ENCODE measurements at places on chromosomes 13 and 19.

- DNase-seq: no peak
These were observed 19.0 kb downstream of the AKT2 start for GRCh38 chr19:40266119-40266518.

DNA sequence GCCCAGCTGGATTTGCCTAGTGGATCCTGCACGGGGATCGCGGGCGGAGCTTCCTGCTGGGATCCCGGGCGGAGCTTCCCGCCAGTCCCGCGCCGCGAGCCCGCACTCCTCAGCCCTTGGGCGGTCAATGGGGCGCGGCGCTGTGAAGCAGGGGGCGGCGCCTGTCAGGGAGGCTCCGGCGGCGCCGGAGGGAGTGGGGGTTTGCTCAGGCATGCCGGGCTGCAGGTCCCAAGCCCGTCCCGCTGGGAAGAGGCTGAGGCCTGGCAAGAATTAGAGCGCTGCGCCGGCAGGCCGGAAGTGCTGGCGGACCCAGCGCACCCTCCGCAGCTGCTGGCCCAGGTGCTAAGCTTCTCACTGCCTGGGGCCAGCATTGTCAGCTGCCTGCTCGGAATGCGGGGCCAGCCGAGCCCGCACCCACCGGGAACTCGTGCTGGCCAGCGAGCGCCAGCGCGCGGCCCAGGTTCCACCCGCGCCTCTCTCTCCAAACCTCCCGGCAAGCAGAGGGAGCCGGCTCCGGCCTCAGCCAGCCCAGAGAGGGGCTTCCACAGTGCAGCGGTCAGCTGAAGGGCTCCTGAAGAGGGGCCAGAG, 119.6 kb downstream of the PRR20E start:
- DNase-seq: no peak

GRCh38 chr19:41328842-41329225, 18.9 kb downstream of the CCDC97 start:
- DNase-seq: no peak

DNA sequence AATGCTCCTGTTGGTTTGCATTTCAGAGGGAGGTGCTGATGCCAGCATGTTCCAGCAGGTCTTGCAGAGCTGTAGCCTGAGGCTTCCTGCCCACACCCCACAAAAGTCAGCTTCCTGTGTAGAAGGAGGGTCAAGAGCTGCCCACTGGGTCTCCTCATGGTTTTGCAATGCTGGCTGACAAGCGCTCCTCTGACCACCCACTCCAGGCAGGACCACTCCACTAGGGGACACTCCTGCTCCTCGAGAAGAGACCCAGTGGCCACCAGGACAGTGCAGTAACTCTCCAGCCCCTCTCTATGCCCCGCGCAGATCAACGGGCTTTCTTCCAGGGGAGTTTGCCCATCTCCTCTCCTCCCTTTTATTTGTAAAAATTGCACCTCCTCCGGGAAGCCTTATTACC, 72.9 kb upstream of the UQCRFS1 start:
- DNase-seq: no peak

DNA sequence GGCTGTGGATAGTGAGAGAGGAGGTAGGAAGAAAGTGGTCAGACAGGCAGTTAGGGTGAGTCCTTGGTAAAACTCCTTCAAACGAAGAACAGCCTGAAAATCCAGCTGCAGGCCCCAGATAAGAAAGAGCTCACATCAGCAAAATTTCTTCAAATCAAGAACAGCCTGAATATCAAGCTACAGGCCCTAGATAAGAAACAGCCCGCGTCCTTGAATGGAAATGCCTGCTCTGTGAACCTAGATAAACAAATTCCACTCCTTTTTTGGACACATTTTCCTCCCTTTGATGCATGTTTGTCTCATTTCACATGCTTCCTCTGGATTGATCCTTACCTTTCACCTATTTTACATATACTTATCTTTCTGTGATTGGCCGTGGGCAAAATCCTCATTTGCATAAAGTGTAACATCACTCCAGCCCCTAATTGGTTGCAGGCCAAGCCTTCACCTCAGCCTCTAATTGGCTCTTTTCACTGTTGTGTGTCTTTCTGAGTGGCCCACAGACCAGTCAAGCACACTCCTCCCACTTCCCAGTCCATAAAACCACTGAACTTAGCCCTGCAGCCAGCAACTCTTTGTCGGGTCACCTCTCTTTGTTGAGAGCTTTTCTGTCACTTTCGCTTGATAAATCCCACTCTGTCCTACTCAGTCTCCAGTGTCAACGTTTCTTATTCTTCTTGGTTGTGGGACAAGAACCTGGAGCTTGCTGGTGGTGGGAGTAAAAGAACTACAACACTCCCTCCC, 6.0 kb upstream of the SULT2A1 start:
- peak; percentile 23 for DNase-seq

- DNase-seq: no peak
These were observed 20.3 kb upstream of the RNASEH2B start for GRCh38 chr13:50889317-50889716.

GRCh38 chr13:24243302-24243701, 66.1 kb upstream of the C1QTNF9 start:
- DNase-seq: no peak

- DNase-seq: no peak
These were observed 21.2 kb upstream of the ZNF536 start for GRCh38 chr19:30350692-30351663.

DNA sequence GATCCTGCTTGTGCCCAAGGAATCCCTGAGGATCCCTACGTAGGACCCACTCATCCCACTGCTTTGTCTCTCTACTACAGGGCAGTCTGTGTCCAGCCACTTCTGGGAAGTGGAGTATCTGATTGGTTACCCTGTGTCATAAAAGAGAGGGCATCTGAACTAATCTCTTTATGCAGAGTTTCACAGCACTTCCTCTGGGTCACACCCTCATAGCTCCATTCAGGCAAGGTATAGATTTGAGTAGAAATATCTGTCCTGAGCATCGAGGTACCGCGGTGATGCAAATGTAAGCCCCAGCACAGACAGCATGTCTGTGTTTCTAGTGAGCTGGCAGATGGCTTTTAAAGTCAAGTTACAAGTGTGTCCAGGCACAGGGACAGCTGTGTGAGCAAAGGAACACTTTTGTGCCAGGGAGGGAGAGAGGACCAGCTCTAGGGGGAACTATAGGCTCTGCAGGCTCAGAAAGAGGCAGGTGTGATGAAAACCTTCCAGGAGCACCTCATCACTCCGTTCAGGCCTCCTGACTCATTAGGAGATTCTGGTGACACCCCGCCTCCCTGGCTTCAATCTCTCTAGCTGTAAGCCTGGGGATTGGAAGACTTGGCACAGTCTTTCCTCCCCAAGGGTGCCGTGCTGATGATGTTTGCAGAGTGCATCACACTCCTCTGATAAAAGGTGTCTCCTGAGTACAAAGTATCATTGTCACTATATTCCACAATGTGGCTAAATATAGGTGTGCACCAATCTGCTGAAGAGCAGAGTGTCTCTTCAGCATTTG, 84.3 kb upstream of the UBL3 start:
- DNase-seq: no peak

GRCh38 chr13:50691681-50692263, 151.7 kb downstream of the DLEU7 start:
- DNase-seq: peak; percentile 20

- no peak for DNase-seq
These were observed 917 bp downstream of the FBXW9 start for GRCh38 chr19:12695514-12695913.

DNA sequence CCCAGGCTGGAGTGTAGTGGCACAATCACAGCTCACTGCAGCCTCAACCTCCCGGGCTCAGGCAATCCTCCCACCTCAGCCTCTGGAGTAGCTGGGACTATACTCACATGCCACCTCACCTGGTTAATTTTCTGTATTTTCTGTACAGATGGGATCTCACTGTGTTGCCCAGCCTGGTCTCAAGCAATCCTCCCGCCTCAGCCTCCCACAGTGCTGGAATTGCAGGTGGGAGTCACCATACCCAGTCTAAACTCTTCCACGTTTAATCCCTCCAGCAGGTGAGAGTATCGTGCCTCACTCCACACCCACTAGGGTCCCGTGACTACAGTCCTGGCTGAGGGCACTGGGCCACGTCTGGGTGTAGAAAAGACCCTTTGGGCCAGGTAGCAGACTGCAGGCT, 16.5 kb downstream of the BCAT2 start:
- DNase-seq: no peak

- no peak for DNase-seq
These were observed 26.4 kb downstream of the AKAP11 start for GRCh38 chr13:42298392-42298791.

DNA sequence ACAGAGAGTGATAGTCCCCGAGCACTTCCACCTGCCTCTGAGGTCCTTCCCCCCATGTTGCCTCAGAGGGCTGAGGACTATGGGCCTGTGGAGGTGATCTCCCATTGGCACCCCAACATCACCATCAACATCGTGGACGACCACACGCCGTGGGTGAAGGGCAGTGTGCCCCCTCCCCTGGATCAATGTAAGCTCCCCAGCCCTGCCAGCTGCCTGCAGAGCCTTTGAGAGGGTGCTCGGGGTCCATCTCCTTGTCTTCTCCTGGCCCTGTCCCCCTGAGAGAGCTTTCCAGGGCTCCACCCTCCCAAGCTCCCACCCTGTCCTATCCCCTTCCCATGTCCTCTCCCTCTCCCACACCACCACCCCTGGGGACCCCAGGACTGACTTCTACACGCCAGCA, 14.9 kb upstream of the RELB start:
- no peak for DNase-seq

DNA sequence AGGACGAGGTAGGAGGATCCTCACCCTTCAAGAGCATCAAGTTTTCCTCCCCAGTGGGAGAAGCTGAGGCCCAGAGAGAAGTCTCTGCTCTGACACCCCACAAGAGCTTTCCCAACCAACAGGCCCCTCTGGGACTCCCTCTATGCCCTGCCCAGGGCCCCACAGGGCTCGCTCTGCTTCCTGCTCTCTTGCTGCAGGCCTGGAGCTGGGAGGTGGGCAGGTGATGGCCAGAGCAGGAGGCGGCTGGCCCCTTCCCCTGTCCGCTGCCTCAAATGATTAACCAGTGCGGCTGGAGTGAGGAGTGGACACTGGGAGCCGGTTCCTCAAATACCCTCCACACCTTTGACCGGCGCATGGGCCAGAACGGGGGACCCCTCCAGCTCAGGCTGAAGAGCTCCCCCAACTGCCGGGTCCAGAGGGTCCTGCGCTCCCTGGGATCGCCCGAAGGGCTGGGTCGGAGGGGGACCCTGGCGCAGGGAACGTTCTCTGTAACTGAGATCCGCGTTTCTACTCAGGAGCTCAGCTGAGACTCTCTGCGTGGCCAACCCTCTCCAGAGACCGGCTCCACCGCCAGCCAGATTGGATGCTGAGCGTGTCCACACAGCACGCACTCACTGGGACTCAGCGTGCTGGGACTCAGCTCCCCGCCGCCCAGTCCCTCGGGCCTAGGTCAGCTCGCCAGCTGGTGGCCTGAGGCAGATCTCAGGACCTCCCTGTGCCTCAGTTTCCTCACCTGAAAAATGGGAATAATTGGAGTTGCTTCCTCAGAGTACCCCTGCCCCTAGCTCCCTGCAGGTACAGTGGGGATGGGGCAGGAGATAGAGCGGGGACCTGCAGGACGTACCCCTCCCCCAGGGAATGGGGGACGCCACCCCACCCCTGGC, 6.7 kb upstream of the ONECUT3 start:
- DNase-seq: peak; percentile 44

DNA sequence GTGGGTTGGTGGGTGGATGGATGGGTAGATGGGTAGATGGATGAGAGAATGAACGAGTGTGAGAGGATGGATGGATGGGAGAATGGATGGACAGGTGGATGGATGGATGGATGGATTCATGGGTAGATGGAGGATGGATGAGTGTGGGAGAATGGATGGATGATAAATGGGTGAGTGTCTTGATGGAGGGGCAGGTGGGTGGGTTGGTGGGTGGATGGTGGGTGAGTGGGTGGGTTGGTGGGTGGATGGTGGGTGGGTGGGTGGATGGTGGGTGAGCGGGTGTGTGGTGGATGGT, 35.4 kb upstream of the ONECUT3 start:
- no peak for DNase-seq

DNA sequence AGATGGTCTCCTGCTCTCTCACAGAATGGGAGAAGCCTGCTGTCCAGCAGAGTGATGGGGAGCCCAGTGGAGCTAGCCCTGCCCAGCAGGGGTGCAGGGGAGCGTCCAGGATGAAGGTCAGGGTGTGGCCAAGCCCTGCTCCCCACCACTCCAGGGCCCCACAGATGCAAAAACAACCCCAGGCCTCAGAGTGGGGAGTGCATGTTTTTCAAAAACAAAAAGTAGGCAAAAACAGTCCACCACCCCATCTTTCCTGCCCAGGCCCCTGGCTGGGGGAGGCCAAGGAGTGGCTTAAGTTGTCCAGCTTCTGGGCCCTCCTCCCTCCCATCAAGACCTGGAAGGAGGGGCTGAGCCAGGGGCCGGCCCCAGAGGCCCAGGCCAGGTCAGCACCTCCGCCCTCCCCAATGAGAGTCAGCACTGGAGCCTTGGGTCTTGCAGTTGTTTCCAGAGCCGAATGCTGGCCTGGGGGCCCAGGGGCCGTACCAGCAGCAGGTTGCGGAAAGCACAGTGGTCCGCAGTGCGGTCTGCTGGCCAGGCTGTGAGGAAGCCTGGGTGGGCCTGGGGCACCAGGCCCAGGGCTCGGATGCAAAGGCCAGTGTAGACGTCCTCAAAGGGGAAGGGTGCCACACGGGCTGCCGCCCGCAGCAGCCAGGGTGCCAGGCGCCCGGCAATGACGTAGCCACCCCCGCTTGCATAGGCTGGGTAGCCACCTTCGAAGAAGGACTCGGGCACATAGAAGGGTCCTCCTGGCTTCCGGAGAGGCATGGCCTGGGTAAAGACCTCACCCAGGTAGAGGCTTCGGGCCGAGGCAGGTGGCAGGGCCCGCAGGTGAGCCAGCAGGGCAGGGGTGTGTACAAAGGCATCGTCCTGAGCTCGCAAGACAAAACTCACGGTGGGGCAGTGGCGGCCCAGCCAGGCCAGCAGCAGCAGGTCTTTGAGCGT, 1.7 kb downstream of the B3GNT8 start:
- DNase-seq: no peak

- no peak for DNase-seq
These were observed 19.1 kb downstream of the PEX11G start for GRCh38 chr19:7469669-7470285.

DNA sequence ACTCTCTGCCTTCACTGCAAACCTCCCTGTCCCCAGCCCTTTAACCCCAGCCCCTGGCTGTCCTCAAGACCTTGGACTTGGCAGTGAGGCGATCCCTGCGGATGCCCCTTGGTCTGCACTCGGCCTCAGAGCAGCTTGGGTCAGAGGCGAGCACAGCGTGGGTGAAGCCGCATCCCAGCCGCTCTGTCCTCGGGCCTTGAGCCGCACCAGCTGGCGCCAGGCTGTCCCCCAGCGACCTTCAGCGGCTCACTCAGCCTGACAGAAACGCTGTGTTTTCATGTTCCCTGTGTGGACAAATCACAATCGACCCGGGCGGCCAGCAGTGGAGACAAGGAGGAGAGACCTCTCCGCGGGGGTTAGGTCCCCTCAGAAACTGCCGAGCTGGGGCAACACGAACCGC, 52.0 kb downstream of the GNG7 start:
- no peak for DNase-seq

GRCh38 chr13:24168392-24168750, 7.9 kb downstream of the SPATA13 start:
- DNase-seq: peak; percentile 31

- peak; percentile 91 for DNase-seq
These were observed 13.2 kb downstream of the RASA3 start for GRCh38 chr13:114119196-114119595.

GRCh38 chr13:24081387-24081786, 79.1 kb upstream of the SPATA13 start:
- no peak for DNase-seq
